ENCODE measurements at places on chromosomes 6 and 20.
A peak's percentile ranks its signal among the peaks of the same experiment; 100 is the strongest.

DNA sequence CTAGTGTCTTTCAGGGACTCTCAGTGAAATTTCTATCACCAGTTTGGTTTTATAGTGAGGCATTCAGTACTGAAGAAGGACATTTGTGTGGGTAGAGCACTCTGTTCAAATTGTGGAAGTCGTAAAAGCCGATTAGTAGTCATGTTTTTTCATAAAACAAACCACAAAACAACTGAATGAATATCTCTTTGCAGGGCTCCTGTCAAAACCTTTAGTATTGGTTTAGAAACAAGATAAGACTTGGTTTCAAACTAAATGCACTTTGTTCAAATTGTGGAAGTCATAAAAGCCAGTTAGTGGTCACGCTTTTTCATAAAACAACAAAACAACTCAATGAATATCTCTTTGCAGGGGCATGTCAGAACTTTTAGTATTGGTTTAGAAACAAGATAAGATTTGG, 23.8 kb downstream of the ADGRF4 start:
- no peak for DNase-seq

DNA sequence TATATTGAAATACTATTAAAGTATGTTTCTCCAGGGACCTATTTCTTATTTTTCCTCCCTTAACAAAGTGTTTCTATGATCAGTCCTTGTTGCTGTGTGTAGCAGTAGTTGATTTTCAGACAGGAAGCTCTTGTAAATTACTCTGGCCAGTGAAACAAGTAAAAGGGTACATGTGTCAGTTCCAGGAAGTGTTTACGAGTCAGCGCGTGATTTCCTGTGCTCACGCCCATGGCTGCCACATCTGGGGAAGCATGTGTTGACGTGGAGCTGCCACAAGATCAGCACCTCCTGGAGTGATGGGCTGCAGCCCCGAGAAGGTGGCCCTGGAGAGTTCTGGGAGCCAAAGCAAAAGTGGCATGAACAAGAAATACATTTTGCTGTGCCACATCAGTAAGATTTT, 38.6 kb upstream of the GGTLC1 start:
- no peak for DNase-seq

DNA sequence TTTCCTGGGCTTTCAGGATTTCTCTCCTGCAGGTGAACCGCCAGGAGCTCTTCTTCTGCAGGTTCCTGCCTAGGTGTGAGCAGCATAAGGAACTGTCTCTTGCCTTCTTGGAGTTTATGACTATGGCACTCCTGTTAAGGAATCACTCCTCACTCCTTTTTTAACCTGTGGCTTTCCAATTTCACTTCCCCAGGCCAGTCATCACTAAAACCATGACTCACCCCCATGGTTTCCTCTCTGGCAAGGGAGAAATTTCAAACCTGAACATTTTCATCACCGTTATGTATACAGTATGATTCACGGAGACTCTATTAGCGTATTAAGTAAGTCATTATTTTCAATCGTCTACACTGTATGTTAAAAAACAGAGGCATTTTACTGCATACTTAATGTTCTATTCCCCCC, 78.2 kb upstream of the ARID1B start:
- no peak for DNase-seq

- no peak for DNase-seq
Measured at GRCh38 chr6:193773-194310, 98.4 kb upstream of the DUSP22 start.

DNA sequence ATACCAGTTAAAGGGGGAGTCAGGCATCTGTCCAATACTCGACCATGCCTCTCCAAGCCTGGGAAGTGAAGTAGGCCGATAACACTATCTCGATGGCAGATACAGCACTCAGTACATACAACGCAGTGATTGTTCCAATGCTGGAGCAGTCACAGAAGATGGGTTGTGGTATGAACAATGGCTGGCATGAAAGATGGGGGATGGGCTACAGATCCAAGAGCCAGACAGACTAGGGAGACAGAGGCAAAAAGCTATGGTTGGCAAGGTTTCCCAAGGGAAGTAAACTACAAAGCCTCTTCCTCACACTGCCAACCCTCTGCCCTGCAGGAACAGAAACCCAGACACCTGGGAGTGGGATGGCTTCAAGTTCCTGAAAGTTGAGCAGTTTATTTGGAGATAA, 19.2 kb downstream of the FKBP1A start:
- DNase-seq: no peak

DNA sequence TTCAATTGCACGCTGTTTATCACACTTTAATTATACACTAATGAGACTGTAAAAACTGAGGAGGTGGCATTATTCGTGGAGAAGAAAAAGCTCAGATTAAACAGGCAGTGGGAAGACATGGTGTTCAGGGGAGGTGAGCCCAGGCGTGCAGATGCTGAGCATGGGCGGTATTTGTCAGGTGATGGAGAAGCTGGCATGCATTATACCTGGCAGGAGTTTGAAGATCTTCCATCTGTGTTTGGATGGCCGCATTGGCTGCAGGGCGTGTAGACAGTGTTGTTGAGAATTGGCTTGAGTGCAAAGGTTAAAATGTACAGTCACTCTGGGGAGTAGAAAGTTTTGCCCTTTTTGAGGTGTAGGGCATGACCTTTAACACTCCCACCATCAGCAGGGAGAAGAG, 213.8 kb downstream of the ERMARD start:
- DNase-seq: no peak

DNA sequence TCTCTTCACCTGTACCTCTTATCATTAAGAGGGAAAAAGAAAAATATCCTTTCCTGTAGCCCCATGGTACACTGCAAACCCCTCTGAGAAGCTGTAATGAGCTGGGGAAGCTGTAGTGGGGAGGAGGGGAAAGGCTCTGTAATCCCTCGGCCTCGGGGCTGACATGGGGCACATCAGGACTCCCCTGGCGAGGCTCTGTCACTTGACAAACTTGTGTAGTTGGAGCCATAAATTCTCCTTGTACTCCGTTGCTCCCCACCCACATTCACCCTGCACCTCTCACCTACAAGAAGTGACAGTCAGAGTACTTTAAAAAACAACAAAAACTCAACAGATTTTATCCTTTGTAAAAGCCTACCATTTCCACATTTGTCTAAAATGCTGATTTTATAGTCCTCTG, 475.7 kb upstream of the AGPAT4 start:
- DNase-seq: no peak

- DNase-seq: no peak
Measured at GRCh38 chr6:108169464-108170331, 3.9 kb downstream of the NR2E1 start.

DNA sequence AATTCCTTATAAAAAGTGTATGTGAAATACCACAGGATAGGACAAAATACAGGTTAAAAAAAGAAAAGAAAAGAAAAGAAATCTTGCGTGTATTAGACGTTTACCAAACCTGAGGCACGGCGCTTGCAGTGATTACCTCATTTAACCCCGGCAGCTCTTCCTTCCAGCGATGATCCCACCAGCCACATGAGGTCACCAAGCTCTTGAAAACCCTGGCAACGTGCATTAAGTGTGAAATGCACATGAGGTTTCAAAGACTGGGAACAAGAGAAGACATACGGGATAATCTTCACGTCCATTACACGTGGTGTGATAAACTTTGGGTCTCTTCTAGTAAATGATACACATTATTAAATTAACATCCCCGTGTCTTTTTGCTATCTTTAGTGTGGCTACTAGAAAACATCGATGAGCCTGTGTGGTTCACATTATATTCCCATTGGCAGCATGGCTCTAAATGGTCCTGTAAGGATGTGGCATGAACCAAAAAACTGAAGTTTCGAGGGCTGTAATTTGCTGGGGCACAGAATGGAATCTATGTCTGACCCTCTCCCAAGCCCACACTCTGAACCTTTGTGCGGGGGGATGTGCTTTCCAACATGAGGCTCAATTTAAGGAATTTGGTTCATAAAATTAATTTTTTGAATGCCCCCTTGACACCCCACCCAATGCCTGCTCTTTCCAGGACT, 59.2 kb upstream of the THBS2 start:
- no peak for DNase-seq

DNA sequence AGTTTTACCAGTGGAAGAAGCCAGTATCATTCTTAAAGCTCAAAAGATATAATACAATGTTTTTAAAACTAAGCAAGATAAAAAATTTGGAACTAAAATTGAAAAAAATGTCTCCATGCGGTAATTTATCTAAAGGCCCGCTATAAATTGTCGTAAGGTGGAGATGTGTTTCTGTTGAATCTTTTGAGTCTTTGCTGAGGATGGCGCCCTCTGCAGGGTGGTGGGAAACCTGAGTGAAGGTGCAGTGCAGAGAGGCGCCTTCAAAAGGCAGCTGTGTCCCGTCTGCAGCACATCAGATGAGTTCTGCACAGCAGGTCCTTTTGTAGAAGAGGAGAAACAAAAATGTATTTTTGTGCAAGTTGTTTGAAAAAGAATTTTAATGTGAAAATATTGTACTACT, 29.4 kb upstream of the KIF25 start:
- no peak for DNase-seq

GRCh38 chr20:16293590-16293989, 279.7 kb downstream of the KIF16B start:
- DNase-seq: no peak

DNA sequence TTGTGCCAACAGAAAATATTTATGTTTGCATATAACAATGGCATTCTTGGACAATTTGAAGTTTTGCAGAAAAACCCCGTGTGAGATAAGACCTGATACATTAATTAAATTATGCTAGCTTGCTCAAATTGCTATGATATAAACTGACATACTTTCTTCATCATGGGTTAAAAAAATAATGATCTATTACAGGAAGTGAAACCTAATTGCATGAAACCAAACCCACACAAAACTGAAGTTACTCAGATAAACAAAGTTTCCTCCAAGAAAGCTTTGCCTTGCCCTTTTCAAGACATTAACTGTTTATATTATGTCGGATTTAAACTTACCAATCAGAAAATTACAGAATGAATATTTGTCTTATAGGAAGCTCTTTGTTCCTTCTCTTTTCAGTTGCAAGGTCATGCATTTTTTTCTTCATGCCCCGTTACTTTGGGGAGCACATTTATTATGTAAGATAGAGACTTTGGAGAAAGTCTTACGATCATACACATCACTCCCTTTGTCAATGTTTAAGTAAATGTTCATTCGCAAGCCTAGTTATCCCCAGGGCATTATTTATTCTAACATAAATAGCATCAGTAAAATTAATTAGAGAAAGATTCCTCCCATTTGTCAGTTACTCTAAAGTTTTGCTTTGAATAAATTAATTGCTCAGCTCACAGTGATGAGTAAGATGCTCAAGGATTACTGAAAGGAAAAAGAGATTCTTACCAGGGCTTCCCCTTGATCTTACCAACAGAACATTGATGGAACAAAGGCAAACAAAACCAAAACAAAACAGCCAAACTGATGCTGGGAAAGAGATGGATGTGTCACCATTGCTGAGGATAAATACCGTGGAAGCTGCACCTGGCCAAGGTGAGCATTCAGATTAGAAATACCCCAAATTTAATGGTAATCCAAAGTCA, 14.8 kb upstream of the TMEM244 start:
- DNase-seq: no peak

GRCh38 chr6:152554851-152555250, 82.3 kb downstream of the SYNE1 start:
- DNase-seq: no peak

- DNase-seq: no peak
Measured at GRCh38 chr6:167479901-167480648, 155.2 kb downstream of the TTLL2 start.

DNA sequence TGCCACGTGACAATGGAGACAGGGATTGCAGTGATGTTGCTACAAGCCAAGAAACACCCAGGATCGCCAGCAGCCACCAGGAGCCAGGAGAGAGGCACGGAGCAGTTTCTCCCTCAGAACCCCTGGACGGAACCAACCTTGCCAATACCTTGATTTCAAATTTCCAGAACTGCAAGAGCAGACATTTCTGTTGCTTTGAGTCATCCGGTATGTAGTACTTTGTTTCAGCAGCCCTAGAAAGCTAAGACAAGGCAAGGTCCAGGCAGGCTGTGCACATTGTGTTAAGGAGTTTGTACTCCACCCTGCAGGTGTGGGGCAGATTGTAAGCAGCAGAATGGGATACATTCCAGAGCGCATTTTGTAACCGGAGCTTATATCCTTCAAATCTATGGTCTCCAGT, 48.3 kb downstream of the TRERF1 start:
- no peak for DNase-seq

- DNase-seq: peak; percentile 42
Measured at GRCh38 chr20:53493311-53493857, 100.3 kb downstream of the ZNF217 start.

GRCh38 chr6:52649536-52650160, 21.3 kb upstream of the TMEM14A start:
- no peak for DNase-seq

DNA sequence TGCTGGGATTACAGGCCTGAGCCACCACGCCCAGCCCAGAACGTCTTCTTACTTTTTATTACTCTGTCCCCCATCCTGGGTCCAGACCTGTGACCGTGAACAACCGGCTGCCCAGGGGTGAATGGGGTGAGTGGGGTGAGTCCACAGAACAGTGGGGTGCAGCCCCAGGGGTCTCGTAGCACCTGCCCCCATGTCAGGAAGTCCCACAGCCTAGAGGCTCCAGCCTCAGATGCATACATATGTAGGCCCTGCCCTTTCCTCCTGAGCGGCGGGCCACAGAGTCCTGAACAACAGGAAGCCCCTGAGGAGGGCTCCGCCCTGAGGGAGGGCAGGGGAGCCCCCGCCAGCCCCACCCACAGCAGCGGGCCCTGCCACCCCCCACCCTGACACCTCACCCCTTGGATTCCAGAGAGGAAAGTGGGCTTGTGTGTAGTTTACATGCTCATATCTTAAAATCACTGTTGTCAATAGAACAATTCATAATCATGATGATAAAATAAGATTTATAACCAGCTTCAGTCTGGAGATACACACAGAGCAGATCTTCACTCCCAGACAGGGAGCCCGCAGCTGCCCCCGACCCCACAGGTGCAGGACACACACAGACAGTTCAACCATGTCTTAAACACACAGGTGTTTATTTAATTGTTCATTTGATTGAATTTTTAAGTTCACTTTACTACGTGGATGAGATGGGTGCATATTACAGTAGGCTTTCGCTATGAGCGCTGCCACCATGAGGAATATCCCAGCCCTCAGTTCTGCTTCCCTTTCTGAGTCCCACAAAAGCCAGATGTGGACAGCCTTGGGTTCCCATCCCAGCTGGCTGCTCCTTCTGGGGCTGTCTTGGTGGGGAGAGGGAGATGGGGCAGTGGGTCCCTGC, 12.4 kb upstream of the GMEB2 start:
- no peak for DNase-seq

DNA sequence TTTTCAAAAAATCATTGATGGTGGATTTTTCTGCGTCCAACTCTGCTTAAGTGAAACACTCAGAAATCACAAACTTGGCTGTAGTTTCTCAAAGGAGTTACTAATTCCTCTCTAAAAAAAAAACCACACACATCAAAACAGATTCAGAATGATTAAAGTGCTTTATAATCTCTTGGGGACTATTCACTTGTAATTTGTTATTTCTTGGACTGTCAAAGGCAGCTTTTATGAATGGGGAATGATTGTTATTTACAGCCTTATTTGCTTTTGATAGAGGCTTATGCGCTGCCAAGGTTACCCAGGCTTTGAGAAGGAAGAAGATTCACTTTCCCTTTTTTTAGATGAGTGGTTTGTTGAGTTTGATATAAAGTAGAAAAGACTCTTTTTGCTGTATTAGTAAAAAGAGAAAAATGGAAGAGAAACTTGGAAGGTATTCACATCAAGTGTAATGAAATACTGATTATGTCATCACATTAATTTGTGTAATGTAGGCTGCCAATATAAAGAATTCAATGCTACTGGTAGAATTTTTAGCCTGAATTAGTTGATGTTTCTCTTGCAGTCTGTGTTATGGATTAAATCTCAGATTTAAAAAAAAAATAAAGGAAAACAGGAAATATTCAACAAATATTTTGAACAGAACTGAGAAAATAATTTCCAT, 381.0 kb upstream of the SASH1 start:
- no peak for DNase-seq

GRCh38 chr6:1482381-1483166, 93.2 kb downstream of the FOXF2 start:
- no peak for DNase-seq

Measured in fibroblast of skin of left biceps (primary cell).